ENCODE measurements at places on chromosomes 7 and 10.

DNA sequence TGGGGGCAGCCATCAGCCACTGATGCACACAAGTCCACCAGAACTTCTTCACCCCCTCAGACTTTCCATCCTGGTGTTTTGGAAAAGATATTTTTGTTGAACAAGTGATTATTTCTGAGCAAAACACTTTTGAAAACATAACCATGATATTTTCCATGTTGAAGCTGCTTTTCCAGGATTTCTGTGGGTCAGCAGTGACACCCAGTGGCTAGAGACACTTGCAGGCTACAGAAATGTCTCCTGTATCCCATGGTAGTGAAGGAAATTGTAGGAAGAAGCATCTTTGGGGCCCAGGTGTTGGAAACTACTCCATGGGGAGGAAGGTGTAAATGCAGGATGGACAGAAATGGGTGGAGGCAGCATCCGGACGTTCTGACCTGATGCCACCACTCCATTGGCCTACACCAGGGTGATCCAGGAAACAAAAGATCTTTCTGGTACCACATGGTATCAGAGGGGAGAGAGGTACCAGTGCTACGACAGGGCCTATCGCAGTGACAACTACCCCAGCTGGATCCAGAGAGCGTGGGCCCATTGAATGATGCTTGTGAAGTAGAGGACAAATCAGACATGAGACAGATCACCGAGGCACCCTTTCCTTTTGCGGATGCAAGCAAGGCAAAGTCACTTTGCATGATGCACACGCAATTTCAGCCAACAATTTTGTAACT is 111.7 kb upstream of the COBL start:
- no peak for DNase-seq

GRCh38 chr7:110914263-110914662 is 176.7 kb upstream of the LRRN3 start:
- DNase-seq: no peak

DNA sequence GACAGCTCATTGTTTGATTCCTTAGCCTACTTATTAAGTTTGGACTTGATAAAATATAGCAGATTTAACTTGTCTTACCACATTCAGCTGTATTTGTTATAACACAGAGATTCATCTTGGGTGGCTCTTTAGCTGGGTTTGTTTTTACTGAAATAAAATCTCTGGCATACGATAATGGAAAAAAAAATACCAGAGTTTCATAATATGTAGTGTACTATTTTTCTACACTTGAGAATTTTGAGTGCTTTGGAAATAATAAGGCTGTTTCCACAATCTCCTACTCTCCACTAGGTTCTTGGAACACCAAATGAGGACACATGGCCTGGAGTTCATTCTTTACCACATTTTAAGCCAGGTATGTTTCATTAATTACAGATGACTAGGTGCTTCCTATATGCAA is 218.6 kb upstream of the FZD1 start:
- DNase-seq: no peak

- DNase-seq: no peak
These were observed 375.2 kb downstream of the MAGI2 start for GRCh38 chr7:79078273-79078672.

DNA sequence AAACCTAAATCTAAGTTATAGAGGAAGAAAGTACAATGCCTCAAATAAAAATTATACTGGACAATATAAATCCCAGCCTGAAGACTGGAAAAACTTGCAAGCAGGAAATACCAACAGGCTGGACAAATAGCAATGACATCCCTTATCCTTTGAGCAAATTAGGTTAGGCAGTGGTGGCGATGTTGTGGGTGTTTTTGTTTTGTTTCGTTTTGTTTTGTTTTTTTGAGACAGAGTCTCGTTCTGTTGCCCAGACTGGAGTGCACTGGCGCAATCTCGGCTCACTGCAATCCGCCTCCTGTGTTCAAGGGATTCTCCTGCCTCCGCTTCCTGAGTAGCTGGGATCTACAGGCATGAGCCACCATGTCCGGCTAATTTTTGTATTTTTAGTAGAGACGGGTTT is 57.3 kb upstream of the TES start:
- no peak for DNase-seq

DNA sequence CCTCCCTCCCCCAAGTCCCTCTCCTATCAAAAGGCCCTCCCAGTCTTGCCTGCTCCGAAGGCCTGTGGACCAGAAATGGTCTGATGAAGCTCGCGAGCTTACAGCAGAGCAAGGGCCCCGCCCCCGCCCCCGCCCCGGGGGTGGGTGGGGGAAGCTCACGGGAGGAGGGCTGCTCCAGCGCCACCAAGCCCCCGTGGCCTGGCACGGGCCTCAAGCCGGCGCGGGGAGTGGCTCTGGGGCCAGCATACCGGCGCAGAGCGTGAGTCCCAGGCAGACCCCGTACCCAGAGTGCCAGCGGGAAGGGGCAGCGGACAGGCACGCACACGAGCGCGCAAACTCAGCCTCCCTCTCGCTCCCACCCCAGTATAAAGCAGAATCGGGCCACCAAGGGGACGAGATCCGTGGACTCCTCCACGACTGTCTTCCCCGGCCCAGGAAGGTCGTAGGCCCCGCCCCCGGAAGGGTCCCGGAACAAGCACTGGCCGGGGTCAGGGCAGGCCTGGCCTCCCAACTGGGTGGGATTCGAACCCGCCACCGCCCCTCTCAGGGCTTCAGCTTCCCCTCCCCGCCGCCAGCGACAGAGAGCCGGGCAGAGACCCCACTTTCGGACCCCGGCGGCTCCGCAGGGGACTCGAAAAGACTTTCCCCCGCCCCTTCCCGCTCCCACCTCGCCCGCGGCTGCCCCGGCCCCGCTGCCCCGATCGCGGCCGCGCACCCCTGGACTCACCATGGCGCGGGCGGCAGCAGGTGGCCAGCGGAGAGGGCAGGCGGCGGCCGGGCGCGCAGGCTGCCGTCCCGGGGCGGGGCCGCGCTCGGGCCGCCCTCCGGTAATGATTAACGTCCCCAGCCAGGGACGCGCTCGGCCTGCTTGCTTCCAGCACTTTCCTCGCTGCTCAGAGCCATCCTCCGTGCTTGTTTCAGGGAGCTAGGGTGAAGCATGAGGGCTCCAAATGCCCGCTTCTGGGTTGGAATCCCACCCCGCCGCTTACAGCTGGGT is at the start of gene PCBD1:
Gene PCBD1 (minus strand): TSS at position 762 of the 997 bp plus-strand sequence. CDS start 32 bp downstream, at position 730.
- DNase-seq: peak; percentile 73

GRCh38 chr10:60384708-60385398 is 4.8 kb downstream of the ANK3 start:
- DNase-seq: no peak

DNA sequence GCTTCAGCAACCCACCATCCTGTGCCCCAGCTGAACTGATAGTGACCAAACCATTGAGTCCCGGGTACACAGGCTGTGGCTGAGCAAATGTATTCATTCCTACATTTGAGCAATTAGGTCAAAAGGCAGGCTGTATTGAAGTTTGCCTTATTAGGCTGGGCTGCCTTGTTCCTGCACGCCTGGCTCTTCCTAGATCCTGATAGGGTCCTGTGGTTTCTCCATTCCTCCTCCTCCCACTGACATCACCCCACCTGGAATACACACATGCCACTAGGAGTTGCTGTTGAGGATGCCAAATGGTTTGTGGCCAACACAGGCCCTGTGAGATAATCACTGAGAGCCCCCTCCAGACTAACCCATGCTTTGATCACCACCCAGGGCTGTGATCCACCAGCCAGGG is 66.4 kb upstream of the FGFR2 start:
- DNase-seq: no peak

DNA sequence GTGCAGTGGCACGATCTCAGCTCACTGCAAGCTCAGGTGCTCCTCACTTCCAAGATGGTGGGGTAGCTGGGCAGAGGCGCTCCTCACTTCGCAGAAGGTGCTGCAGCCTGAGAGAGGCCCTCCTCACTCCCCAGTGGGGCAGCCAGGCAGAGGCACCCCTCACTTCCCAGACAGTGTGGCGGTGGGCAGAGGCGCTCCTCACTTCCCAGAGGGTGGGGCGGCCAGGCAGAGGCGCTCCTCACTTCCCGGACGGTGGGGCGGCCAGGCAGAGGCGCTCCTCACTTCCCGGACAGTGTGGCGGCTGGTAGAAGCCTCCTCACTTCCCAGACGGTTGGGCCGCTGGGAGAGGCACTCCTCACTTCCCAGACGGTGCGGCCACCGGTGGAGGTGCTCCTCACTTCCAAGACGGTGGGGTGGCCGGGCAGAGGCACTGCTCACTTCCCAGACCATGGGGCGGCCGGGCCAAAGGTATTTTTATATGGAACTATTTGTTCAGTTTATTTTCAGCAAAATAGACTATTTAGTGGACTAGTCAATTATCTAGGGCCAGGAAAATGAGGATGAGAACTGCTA is 57.7 kb upstream of the PPP1R9A start:
- DNase-seq: no peak

- DNase-seq: no peak
These were observed 21.3 kb upstream of the NUB1 start for GRCh38 chr7:151320263-151320845.

DNA sequence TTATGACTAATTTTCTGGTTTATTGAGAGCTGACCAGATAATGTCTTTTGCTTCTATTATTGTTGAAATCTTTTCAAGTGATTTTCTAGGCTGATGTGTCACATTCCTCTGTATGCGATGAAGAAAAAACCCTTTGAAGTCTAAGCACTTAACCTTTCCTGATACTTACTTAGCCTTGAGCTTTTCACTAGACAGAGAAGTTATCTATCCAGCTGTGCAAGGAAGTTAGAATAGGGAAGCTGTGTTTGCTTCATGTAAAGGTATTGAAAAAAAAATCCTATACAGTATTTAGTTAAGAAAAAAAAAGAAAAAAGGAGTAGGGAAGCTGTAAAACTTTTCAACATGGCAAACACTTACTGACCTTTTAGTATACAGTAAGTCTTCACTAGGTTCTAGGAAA is 117.6 kb upstream of the DNAJB12 start:
- DNase-seq: no peak

DNA sequence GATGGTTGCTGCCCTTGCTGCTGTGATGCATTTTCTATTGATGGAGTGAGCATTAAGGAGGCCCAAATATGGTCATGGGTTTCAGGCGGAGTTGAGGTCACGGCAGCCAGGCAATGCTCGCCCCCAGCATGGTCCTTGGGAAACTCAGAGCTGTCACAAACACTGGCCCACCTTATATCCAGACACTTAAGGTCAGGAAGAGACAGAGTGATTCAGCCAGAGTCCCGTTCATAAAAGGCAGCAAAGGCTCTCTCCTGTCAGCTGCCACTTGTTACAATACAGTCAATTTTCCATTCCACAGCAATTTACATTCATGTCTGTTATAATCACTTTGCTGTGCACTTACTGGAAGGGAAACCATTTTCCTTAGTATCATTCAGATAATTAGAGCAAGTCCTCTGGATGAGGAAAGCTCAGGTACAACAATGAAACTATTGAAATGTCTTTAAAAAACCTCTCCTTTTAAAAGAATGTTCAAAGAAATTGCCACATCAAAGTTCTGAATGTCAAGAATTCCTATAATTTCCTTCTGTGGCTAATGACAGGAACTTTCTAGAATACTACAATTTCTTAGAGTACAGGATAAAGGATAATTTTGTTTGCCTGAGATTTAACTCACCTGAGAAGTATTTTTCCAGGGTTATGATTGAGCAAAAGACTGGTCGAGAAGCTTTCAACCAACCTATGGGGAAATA is 14.8 kb upstream of the ANKRD1 start:
- no peak for DNase-seq

GRCh38 chr7:121163699-121164098 is 165.1 kb upstream of the WNT16 start:
- no peak for DNase-seq

GRCh38 chr10:63929831-63930467 is 408.7 kb downstream of the REEP3 start:
- no peak for DNase-seq

GRCh38 chr7:128105228-128106022 is 74.2 kb upstream of the LRRC4 start:
- no peak for DNase-seq

DNA sequence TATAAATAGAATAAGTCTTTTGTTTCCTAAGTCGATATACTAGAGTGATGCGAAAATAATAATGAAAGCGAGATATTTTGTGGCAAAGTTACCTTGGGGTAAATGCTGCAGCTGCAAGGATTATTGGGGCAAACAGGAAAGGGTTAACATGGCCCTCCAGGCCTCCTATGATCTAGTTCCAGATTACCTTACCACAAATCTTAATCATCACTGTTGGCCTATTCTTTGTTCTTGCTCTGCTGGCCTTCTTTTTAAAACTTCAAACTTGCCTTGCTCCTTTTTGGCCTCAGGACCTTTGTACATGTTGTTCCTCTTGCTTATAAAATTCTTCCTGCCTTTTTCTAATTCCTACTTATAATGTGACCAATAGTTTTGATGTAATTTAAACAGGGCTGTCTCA is 81.5 kb downstream of the SEMA3C start:
- DNase-seq: no peak

DNA sequence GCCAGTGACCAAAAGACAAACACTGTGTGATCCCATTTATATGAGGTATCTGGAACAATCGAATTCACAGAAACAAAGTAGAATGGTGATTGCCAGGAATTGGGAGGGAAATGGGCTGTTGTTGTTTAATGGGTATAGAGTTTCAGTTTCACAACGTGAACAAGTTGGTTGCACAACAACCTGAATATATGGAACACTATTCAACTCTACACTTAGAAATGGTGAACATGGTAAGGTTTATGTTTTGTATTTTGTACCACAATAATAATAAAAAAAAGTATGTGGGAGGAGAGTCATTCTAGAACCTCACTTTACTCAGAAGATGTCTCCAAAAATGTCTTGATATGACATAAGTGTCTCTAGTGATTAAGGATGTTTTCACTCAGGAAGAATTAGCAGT is 85.2 kb upstream of the SGCE start:
- no peak for DNase-seq

DNA sequence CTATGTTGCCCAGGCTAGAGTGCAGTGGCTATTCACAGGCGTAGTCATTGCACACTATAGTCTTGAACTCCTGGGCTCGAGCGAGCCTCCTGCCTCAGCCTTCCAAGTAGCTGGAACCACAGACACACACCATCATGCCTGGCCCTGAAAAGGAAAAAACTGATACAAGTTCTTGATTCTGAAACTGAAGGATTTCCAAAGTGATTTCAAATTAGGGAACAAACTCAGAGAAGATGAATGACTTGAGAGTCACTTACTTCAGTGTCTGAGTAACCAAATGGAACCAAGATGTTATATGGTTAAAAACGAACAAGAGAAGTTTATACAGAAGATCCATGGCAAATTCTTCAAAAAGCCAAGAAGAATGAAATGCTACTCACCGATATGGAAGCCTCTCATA is 14.4 kb downstream of the CWF19L1 start:
- no peak for DNase-seq

DNA sequence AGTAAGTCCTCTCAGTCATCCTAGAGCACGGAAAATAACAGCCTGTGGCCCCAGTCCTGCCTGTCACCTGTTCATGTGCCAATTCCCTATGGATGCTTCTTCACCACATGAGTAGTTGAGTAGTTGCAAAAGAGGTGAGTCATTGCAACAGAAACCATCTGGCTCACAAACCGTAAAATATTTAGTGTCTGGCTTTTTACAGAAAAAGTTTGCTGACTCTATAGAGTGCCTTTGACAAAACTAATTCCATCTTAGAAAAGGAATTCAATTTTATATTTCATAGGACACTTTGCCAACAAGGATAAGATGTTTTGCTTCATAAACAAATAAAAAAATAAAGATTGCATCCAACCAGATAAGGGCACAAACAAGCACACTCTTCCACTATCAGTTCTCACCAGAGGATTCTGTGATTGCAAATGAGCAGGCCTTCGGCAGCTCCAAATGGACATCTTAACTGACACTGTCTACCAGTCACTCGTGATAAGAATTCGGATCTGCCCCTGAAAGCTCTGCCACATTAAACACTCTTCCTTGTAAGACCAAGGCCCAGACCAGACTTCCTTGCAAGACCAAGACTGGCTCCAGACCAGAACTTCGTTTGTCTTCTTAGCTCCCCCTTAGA is 242.7 kb upstream of the SEMA3C start:
- DNase-seq: no peak
